Karpas-422 (cell line): ENCODE measurements at places on chromosomes 4 and X. TPM values are rescaled to one million over a fixed set of nuclear protein-coding genes. Genes with fewer than 3 reads are reported as not detected.

DNA sequence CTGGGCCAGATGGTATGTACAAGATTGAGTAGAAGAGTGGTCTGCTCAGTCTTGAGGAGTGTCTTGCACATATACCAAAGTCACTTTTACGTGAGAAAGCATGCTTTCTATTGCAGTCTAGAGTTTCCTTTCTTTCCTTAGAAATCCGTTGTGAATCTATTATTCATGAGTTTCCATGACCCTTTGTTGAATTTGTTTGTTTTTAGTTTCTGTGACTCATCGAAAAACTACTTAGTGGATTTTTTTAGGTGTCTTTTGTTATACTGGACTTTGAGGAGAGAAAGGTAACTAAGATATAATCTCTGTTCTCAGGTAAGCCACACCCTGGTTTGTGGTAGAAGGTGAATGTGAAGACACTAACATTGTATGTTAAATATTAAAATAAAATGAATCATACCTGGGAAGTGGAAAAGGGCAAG lies 23.0 kb downstream of the GALNT7 start:
- no peak for DNase-seq

The C1GALT1C1 gene
- total RNA-seq = 20.7 and 25.8 TPM in 2 replicates

DNA sequence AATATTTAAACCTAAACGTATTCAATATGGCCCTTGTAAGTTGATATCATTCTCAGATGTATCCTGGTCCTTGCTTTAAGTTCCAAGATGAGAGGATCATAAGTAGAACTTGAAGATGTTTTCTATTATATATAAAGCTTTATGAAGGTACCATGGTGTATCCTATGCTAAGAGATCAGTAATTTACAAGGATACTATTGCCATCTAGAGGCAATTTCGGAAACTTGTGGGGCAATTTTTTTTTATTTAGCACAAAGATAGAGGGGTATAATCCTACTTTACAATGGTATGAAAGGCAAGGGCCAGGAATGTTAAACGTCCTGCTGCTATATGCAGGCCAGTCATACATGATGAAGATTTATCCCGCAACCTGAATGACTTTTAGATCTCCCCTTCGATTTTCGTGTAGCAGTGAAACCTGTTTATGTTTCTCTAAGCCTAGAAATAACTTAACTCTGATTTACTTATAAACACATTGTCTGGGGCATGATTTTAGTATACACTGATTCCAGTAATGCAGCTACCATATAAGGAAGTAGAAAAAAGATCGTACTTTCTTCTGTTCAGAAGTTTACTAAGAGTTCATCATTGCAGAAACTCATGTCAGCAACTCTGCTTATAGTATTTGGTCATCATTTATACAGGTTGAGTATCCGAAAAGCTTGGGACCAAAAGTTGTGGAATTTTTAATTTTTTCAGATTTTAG lies 2.6 kb downstream of the SLC25A31 start:
- DNase-seq = peak; percentile 85

DNA sequence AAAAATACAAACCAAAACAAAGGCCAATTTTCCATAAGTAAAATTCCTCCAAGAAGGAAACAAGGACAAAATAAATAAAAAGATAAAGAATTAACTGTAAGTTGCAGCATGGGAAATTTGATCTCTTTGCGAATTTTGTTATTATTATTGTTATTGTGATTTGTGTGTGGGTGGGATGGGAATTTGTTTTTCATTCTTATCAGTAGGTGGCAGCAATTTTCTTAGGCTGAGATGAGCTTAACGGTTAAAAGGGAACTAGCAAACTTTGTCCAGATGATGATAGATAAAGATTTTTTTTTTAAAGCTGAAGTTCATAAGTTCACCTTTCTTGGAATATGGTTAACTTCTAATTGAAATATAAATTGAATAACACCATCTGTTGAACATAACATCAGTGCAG lies 83.2 kb upstream of the IL1RAPL2 start:
- DNase-seq = no peak

DNA sequence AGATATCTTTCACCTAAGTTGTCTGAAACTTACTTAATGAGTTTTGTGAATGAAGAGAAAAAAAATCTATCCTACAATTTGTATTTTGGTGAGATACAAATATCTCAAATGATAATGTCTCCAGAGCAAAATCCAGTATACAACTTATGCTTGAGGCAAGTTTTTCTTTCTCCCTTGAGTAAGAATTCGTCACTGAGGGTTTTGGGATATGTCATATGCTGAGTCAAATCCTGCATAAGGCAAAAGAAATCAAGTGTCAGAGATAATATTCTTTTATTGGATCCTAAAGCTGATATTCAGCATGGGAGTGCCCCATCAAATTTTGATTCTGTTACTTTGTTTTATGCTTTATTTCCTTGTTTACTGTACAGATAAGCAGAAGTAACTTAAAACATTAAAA lies 1308.6 kb downstream of the ARAP2 start:
- DNase-seq = no peak

DNA sequence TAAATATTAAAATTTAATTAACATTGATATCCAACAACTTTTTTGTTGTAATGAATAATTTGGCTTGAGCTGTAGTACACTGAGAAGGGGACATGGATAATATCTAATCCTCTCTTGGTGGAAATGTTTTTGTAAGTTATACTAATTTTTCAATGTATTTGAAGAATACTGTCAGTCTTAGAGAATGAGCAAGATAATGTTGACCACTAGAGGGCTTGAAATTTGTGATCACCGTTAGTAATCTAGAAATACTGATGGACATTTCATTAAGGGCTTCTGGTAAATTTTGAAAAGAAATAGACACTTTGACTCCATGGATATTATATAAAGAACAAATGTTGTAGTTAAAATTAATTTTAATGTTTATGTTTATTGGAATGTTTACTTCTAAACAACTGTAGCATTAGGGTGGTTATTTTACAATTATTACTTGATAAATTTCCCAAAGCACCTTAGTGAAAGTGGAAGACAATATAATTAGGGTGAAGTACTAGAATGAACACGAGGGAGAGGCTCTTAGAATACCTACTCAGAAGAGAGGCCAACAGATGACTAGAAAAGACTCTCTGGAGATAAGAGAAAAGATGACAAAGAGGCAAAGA lies 20.0 kb upstream of the CAMK2D start:
- DNase-seq = peak; percentile 79

DNA sequence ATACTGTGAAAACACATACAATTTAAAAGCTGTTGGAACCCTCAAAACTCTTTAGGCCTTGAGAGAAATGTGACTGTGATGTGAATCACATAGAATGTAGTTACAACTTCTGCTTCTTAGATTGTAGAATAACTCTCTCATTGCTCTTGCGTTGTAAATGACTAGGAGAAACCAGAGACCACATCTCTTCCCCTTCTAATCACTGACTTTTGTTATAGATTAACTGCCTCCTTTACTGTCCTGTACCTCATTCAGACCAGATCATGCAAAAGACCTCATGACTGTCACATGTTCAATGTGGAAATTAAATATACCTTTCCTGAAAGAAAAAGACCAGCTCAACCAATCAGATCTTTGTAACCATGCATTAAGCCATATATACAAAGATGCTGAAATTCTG lies 43.2 kb upstream of the NEIL3 start:
- DNase-seq = no peak

DNA sequence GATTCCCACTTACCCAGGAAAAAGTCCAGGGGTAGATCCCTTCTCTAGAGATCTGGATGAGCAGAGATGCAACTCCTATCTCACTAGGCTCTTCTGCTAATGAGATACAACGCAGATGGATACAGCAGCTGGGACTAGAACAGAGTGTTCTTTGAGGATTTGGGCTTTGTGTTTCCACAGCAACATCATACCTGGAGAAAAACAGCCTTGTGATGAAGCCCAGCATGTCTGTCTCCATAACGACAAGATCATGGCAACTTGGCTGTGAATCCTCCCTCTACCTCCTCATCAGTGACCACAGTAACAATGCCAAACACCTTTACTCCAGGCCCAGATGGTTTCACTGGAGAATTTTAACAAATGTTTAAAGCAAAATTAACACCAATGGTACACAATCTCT lies 80.1 kb downstream of the RCHY1 start:
- no peak for DNase-seq

The CT45A2 gene
- not detected in 2 replicates for total RNA-seq

The MMRN1 gene
- total RNA-seq = not detected in 2 replicates

- DNase-seq = no peak
Observed at GRCh38 chr4:9971711-9972110, 49.6 kb downstream of the SLC2A9 start.

DNA sequence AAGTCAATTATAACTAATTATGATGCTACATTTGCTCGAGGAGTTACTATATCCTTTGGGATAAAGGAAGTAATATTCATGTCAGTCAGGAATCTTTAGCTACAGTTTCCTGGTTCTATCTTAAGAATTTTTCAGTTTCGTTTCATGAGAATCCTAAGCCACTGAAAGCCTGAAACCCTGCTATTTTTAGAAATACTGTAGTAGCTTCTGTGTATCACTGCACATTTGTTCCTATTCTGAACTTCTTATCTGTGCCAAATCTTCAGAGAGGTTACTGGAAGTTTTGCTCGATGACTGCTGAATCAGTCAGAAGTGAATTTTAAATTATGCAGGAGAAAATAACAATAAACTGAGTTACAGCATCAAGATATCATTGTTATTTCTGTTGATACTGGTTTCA lies 249.2 kb downstream of the TENM3 start:
- no peak for DNase-seq

DNA sequence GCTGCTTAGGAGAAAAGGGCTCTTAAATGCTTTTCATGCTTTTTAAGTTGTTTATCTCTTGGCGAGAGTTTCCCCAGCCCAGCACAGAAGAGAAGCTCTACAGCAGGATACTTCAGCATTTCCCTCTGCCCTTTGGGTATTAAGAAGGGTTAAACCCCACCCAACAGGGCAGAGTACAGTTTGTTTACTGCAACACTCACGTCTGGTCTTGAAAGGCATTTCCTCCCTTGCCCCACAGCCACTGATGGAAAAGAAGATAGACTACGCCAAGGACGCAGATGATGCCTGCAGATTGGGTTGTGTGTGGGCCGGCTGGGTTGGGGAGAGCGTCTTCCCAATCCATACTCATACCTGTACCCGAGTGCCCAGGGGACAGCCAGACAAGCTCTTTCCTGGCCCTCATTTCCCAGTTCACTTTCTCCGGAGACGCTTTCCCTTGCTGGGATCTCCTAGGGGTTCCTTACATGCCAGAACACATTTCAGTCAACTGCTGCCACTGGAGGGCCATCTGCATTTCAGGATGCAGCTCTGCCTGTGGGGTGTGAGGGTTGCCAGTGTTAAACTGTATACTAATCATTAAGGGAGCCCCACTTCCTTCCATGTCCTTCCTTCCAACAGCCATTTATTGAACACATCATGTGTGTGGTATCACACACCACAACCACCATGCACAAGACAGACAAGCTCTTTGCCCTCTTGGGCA lies 96.5 kb upstream of the DHX15 start:
- DNase-seq = no peak

DNA sequence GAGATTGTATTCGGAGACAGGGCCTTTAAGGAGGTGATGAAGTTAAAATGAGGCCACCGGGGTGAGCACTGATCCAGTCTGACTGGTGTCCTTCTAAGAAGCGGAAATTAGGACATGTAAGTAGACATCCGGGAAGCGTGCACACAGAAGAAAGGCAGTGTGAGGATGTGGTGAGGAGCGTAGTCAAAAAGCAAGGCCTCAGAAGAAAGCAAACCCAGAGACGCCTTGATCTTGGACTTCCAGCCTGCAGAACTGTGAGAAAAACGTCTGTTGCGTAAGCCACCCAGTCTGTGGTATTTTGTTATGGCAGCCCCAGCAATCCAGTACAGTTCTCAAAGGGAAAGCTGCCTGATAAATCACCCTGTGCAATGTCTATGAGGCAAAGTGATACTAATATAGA lies 153.5 kb downstream of the KCNIP4 start:
- no peak for DNase-seq

DNA sequence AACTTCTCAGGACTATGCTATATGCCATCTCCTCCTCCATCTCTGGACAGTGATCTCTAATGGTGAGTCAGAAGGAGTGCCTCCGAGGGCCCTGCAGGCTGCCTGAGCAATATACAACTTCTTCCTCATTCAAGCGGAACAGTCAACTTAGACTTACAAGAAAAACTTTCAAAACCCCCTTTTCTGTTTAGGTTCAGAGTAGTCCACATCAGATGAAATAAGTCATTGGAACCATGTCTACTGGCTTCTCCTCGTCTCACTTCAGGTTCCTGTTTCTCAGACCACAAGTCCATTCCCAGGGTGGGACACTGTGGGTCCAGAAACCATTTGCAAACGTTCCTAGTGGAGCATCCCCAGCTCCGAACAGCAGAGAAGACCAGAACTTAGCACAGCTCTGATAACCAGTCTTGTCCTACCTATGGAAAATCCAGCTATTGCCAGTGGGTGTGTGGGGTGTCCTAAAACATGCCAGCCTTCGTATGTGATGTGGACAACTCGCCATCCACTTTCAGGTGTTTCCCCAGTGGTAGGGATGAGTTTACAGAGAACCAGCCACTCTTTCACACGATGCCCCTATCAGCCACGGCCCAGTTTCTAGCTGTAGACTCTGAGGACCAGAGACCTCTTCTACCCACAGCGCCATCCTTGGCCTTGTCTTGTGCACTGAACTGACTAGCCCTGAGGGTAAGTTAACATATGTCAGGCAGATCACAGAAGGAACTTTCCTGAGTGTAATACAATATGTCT lies 32.7 kb upstream of the NKRF start:
- DNase-seq = no peak

The RAB40AL gene
- 0.40 and 0.67 TPM in 2 replicates for total RNA-seq

DNA sequence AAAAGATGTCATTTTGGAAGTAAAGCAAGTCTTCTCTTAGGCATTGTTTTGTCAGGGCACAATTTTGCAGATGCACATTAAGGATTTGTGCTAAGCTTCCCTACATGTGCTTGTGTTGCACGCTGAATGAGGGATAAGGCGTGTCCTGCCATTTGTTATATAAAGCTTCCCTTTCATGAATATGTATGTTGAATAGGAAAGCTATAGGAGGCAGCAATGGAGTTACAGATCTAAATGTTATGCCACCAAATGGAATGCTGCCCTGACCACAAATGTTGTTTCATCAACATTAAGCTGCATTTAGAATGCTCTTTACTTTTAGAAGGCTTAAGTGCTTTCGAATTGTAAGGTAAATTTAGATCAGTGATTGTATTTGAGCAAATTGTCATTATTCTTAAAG lies 20.9 kb downstream of the SGMS2 start:
- DNase-seq = no peak

- DNase-seq = no peak
Observed at GRCh38 chr4:109032671-109033070, 269.8 kb downstream of the COL25A1 start.

- no peak for DNase-seq
Observed at GRCh38 chr4:6426571-6427438, 45.6 kb downstream of the PPP2R2C start.
